ENCODE measurements at places on chromosomes 3 and 15.

DNA sequence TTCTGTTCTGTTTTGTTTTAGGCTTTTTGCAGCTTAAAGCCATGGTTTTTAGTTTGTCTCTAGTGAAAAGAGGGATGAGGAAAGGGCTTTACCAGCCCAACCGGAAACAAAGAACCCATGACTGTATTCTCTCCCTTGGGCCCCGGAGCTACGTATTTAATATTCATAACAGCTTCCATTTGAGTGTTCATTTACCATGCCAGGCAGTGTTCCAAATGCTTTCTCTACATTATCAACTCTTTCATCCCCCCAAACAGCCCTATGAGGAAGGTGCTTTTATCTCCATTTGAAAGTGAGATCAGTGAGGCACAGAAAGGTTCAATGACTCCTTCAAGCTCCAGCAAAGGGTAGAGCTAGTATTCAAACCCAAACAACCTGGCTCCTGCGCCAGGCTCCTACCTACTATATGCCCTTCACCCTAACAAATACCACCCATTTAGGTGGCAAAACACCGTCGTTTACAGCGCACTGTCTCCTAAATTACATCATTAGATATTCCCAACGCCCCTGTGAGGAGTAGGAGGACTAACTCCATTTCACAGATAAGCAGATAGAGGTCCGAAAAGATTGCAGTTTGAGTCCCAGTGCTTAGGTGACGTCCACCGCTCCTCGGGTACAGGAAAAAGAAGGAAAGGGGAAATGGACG lies 27.9 kb downstream of the GTPBP8 start:
- no peak for DNase-seq

DNA sequence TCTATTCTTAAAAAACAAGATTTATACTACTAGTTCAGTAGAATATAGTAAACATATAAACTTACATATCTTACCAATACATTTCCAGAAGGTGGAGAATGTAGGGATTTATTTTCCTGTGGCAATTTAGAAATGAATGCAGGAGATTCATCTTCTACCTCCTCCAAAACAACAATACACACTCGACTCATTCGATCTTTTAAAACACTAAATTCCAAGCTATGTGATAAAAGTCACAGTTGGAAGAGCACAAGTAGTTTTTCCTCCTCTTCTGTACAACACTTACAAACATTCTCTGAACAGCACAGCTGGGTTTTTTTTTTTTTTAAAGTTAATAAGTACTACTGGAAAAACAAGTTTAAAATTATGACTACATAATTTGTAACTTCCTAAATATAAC lies 1.4 kb downstream of the ANKRD28 start:
- no peak for DNase-seq

- DNase-seq: no peak
These were observed 297.6 kb downstream of the RPLP1 start for GRCh38 chr15:69750253-69750652.

DNA sequence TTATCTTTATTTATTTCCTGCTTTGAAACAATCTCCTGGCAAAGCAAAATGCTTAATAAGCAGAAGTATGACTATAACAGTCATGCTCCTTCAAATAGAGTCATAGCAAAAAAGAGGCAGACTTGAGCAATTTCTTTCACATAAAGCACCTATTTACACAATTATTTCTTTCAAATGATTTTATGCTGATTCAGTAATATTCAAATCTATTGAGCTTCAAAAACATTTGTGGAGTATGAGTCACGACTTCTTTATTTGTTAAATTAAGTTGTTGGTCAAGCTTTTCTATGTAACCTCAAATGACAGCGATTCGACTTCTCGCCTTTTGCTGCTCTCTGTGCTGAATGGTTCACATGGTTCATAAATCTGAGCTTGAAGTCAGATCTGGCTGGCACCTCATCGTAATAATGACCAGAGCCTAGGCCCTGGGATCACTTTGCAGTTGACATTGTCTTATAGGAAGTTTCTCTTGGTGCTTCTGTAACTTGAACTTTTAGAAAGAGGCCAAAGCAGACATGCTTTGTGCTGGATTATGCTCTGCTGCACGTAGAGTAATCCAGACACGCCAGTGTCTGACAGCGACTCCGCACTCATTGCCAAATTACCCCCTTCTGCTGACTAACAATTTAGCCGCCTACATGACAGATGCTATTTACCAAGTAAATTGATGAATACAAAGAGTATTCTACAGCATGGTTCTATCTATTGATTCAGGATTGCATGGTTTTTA lies 139.0 kb downstream of the MCTP2 start:
- no peak for DNase-seq

DNA sequence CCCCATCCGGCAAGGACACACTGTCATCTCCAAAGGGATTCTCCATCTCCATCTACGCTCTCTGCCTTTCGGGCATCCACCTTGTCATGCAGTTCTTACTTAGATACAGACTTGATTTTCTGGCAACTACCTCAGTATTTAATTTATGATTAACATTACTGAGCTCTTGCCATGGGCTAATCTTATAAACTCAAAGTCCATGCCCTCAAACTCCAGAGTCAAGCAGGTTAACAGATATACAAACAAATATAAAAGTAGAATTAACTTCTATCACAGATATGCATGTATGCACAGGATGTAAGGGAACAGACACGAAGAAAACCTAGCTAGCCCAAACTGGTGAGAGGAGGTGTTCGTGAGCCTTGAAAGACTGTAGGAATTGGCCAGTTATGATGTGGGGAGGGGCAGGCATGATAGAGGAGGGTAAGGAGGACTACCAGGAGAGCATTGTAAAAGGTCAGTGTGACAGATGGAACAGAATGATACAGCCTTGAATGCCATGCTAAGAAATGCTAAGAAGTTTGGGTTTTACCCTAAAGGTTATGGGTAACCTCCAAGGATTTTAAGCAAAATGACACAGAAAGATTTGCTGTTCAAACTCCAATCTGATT lies 334.3 kb downstream of the ULK4 start:
- DNase-seq: no peak

GRCh38 chr3:101938262-101938847 lies 89.0 kb downstream of the NFKBIZ start:
- DNase-seq: no peak

GRCh38 chr15:33055962-33056361 lies 138.6 kb downstream of the FMN1 start:
- DNase-seq: no peak

- DNase-seq: no peak
These were observed 200.3 kb upstream of the PFN2 start for GRCh38 chr3:150170852-150171520.

DNA sequence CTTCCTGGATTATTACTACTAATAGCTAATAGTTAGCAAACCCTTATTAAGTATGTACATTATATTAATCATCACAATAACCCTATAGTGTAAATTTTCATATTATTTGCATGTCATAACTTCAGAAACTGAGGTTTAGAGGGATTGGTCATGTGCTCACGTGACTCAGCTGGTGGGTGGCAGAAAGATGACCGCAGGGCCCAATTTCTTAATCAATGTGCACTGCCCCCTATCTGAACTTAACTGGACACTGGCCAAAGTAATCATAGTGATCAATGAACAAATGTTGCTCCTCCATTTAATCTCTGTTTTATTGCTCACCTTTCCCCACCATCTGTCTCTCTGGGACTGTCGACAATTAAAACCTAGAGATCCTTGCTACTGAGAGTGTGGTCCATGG lies 52.2 kb downstream of the PLD1 start:
- DNase-seq: no peak

GRCh38 chr15:69014454-69014853 lies at the start of gene NOX5:
Gene NOX5, plus strand, starts transcription at chr15:69014695. Its CDS starts 41 bp downstream, at chr15:69014736.
- DNase-seq: peak; percentile 78

DNA sequence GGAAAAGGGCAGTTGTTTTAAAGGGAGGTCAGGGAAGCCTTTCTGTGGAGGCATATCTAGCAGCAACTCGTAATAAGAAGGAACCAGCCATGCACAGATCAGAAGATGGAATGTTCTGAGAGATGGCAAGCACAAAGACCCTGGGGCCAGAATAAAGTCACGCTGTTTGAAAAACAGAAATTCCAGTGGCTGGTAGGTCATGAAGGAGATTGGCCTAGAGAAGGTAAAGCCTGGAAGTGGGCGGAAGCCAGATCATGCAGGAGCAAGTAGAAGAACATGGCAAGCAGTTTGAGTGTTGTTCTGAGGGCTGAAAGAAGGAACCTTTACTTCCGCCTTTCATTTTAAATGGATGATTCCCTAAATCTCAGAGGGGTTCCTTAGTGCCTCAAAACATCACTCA lies 208.1 kb upstream of the PPP2R3A start:
- DNase-seq: no peak

DNA sequence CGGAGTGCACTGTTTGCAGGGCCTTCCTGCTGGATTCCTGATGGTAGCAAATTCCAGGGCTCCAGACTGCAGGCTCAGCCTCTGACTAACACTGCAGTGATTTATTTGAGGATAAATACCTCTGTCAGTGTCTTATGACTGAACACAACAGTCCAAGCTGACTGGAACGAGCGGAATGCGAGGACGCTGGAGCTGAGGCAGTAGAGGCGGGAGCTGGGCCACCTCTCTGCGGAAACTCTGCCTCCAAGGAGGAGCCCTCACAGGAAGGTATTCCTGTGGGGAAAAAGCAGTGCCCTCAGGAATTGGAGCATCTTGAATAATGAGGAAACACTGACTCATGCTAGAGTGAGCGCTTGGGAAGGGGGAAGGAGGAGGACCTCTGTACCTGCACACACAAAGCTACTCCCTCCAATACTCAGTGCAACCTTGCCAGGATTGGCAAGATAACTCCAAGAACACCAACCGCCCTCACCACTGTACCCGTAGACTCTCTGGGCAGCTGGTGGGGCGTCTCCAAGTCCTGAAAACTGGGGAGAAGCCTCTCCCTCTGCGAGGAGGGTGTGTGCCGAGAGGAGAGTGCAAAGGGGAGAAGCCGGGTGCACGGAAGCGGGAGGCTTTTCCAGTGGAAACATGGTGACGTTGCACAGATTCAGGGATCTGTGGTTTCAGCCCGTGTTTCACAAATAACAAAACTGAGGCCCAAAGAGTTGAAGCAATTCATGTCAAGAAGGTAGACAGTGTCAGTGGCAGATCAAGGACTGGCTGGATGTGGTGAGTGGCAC lies 43.0 kb downstream of the VGLL4 start:
- DNase-seq: peak; percentile 99

- no peak for DNase-seq
These were observed 6.4 kb downstream of the TEX9 start for GRCh38 chr15:56371495-56372147.

DNA sequence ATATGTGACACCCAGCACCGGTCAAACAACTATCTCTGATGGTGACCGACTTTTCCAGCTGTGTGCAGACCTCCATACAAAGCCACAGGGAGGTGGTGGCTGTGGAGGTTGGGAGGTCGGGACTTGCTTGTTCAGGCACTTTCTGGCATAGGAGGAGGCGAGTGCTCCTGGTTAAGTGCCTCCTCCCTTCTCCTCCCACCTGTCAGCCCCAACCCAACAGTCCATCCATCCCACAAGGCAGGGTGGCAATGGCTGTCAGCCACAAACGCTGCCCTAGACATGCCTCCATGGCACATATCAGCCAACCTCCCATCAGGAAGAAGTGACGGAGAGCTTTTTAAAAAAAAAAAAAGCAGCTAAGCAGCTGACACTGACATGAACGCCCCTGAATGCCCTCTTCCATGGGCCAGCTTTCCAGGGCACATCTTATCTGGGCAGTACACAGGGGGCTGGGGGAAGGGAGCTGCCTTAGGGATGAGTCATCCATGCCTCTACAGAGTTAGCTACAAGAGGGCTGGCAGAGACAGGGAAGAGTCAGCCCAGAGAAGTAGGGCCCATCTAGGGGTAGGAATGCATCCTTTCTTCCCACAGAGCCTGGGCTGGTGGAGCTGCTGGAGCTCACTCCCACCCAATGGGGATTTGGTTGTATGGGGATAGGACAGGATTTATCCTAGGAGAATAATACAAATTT lies 41.2 kb downstream of the CCDC12 start:
- DNase-seq: peak; percentile 90

DNA sequence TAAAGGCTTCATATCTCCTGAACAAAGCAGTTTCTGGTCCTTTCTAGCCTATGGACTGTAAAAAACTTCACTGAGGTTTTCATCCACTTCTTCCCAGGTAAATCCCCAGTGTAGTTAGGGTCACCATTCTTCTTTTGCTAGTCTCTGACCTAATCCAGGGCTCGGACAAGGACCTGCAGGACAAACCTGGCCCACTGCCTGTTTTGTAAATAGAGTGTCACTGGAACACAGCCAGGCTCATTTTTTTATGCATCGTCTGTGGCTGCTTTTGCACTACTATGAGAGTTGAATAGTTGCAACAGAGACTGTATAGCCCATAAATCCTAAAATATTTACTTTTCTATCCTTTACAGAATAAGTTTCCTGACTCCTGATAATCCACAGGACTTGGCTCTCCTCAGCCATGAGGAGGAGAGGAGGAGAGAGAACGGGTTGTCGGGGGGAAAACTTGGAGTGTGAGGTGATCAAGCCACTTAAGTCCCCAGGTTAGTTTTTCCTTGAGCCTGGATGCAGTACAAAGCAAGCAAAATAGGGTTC lies 29.0 kb downstream of the CCR3 start:
- no peak for DNase-seq

GRCh38 chr3:169552533-169552932 lies 111.0 kb downstream of the MECOM start:
- DNase-seq: no peak

- DNase-seq: no peak
These were observed 54.0 kb downstream of the PLCH1 start for GRCh38 chr3:155690921-155691320.

DNA sequence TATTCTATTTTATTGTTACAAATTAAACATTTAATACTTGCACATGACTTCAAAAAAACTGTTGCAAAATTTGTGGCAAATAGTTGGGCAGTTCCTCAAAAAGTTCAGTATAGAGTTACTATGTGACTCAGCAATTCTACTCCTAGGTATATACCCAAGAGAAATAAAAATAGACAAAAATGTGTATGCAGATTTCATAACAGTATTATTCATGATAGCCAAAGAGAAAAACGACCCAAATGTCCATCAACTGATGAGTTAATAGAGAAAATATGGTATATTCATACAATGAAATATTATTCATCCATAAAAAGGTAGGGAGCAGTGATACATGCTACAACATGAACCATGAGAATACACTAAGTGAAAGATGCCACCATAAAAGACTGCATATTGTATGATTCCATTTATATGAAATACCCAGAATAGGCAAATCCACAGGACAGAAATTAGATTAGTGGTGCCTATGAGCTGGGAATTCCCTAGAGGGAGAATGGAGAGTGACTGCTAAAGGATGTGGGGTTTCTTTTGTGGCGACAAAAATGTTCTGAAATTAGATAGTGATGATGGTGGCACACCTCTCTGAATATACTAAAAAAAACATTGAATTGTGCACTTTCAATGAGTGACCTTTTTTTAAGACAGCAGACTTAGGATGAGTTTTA lies 31.6 kb upstream of the CLASP2 start:
- peak; percentile 13 for DNase-seq

GRCh38 chr3:192237992-192238608 lies 489.2 kb downstream of the FGF12 start:
- DNase-seq: no peak

- no peak for DNase-seq
These were observed 69.7 kb downstream of the MB21D2 start for GRCh38 chr3:192847941-192848340.

All from AG09309 (cell line).